ENCODE measurements at places on chromosomes 3 and 15.

DNA sequence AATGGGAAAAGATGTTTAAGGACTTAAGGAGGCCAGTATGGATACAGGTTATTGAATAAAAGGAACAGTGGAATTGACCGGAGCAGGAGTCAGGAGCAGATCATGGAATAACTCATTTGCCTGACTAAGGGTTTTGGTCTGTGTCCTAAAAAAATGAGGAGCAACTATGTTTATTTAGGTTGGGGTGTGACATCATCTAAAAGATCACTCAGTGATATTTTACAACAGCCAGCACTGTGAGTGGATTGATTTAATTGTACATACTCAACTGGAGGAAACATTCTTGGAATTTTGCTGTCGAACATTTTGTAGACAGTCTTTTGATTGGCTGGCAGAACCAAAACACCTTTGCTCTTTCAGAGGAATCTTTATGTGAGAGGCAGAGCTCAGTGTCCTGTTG, 348.6 kb upstream of the CDIN1 start:
- peak; percentile 12 for DNase-seq

- DNase-seq, result no peak
Observed at GRCh38 chr15:90099868-90100831, 2.1 kb downstream of the IDH2 start.

DNA sequence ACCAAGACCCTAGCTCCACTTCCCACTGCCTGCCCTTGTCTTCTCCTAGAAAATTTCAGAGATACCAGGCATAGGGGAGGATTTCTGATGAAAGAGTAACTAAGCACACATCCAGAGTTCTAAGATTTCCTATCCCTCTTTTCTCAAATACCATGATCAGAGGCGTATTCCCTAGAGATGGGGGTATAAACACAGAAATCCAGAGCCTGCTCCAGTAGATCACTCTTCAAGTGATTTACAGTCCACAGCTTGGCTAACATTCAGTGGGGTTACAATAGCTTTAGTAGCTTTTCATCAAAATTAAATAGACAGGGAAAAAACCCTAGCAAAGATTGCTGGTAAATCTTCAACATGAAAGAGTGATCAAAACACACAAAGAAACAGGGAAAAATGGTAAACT, 800.7 kb upstream of the GRM7 start:
- DNase-seq, result no peak

DNA sequence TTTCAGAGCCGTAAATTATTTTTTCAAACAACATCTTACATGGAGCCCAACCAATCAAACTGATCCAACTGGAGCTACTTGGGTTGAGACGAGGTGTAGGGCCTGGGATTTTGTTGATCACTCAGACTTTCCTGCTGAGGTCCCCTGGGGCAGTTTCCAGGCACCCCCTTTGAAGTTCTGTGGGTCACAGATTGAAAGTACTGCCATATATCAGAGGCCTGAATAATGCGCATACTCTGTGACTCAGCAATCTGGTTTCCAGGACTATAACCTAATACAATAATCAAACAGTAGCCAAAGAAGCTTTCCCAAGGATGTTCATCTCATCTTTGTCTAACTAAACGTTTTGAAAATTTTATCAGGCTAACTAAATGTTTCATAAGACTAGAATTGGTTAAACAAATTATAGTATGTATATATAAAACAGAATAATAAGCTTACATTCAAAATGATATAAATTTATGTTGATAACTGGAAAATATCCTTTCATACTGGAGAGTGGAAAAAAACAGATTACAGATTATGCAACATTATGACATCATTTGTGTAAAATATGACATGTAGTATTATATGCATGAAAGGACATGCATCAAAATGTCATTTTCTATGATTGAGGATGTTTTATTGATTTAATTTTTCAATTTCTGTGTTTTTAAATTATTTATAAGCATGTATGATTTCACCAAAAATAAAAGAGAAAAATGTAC, 617.1 kb downstream of the NTRK3 start:
- DNase-seq, result no peak

DNA sequence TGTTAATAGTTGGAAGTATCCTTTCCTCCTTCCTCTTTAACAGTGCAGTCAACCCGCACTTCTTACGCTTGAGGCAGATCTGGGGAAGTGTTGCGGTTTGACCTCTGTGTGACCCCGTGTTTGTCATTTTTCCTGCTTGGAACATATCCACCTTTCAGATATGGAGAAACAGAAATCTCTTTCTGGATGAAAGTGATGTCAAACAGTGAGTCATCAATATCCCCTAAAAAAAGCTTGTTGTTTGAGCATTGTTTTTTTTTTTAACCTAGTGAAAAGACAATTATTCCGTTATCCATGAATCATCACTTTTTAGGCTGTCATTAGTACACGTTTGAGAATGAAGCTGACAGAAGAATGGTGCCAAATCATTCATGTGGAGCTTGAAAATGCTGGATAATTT, 293.7 kb downstream of the ARPP21 start:
- peak; percentile 60 for DNase-seq

GRCh38 chr3:56763233-56763632, 38.5 kb downstream of the ARHGEF3 start:
- DNase-seq, result no peak

- DNase-seq, result no peak
Observed at GRCh38 chr3:135440746-135441145, 524.8 kb upstream of the PPP2R3A start.

DNA sequence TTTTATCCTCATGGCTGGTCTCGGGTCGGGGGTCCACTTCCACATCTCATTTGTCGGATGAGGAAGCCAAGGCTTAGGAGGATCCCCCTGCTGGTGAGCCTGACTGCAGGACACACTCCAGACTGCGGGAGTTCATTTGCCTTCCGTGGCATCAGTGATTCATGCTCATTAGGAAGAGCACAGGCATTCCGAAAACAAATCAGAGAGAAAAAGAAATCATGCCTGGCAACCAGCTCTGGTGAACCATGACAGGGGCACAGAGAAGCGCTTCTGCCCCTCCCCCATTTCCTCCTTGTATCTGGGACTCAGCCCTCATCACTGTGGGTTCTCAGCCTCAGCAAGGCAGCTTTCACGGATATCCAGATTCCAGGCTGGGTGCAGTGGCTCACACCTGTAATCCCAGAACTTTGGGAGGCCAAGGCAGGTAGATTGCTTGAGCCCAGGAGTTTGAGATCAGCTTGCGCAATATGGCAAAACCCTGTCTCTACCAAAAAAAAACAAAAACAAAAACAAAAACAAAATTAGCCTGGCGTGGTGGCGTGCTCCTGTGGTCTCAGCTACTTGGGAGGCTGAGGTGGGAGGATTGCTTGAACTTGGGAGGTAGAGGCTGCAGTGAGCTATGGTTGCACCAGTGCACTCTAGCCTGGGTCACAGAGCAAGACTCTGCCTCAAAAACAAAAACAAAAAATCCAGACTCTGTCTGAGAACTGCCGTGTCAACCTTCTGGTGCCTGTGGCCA, 28.4 kb downstream of the IRAK2 start:
- DNase-seq, result peak; percentile 66

DNA sequence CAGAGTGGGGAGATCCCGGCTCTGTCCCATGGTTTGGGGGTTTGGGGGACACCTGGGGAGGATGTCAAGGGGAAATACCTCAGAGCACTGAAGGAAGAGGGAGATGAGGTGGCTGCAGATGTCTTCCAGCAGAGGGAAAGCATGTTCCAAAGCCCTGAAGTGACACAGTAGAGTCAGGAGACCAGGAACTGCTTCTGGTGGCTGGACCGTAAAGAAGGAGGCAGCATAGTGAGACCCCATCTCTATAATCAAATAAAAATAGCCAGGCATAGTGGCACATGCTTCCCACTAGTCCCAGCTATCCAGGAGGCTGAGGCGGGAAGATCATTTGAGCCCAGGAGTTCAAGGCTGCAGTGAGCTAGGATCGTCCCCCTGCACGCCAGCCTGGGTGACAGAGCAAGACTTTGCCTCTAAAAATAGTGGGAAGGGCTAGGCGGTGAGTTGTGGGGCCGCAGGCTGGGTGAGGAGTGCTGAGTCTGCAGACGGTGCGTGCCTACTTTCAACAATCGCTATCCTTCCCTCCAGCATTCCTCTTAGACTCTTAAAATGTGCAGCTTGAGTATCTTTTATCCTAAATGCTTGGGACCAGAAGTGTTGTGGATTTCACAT, 26.2 kb downstream of the HES1 start:
- no peak for DNase-seq

- no peak for DNase-seq
Observed at GRCh38 chr3:167705840-167706239, 28.9 kb downstream of the PDCD10 start.

GRCh38 chr3:20225769-20226168, 39.8 kb upstream of the SGO1 start:
- DNase-seq, result peak; percentile 33

GRCh38 chr3:122031123-122031468, 9.0 kb upstream of the ILDR1 start:
- DNase-seq, result no peak

DNA sequence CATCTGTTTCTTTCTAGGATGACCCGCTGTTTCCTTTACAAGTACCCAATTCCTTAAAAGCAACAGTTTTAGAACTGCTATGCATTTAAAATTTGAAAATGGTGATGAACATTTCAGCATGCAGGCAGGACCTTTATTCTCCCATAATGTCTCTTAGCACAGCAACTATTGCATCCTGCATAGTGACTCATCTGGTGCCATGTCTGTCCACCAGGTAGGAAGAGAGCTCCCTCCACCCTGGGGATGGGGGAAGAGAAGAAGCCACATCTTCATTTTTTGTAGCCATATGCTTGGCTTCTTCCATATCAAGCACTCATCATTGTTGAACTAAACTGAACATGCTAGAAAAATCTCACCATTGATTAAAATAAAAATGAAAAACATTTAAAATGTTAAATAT, 9.9 kb downstream of the GPR15 start:
- DNase-seq, result no peak

- no peak for DNase-seq
Observed at GRCh38 chr15:64493641-64494040, 33.3 kb downstream of the ZNF609 start.

DNA sequence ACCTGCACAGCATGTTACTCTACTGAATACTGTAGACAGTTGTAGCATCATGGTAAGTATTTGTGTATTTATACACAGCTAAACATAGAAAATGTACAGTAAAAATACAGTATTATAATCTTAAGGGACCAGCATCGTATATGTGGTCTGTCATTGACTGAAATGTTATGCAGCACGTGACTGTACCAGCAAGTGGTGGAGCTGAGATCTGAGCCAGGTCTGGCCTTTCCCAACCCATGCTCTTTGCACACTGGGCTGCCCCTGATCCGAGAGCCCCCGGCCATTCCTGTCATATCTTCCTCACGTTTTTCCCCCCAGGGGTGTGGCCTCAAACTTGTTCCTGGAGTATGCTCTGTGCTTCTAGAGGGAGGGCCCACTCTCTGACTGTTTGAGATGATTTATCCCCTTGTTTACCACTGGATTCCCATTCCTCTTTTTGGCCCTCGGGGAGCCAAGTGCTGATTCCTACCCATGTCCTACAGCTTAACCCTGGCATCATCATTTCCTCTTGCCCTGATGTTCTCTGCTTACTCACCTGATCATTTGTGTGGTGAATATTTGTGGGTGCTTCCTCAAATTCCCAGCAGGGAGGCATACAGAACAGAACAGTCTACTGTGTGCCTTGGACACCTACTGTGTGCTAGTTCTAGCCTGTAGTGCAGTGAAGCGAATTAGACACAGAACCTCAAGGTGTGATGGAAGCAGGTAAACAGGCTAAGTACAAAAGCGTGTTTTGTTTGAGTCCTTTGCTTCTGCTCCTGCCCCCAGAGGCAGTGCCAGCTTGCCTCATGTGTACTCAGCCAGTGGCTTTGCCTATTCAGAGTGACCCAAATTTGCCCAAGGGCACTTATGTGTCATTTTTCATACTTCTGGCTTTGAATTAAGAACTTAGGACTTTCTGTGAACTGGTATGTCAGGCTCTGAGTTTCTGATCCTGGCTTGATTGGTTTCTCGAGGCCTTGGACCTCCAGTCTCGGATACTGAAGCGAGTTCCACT, 21.0 kb downstream of the CSRNP1 start:
- no peak for DNase-seq

- peak; percentile 75 for DNase-seq
Observed at GRCh38 chr15:50353251-50353974, 1.6 kb downstream of the GABPB1 start.

- DNase-seq, result no peak
Observed at GRCh38 chr3:4534906-4535305, 41.8 kb downstream of the ITPR1 start.

DNA sequence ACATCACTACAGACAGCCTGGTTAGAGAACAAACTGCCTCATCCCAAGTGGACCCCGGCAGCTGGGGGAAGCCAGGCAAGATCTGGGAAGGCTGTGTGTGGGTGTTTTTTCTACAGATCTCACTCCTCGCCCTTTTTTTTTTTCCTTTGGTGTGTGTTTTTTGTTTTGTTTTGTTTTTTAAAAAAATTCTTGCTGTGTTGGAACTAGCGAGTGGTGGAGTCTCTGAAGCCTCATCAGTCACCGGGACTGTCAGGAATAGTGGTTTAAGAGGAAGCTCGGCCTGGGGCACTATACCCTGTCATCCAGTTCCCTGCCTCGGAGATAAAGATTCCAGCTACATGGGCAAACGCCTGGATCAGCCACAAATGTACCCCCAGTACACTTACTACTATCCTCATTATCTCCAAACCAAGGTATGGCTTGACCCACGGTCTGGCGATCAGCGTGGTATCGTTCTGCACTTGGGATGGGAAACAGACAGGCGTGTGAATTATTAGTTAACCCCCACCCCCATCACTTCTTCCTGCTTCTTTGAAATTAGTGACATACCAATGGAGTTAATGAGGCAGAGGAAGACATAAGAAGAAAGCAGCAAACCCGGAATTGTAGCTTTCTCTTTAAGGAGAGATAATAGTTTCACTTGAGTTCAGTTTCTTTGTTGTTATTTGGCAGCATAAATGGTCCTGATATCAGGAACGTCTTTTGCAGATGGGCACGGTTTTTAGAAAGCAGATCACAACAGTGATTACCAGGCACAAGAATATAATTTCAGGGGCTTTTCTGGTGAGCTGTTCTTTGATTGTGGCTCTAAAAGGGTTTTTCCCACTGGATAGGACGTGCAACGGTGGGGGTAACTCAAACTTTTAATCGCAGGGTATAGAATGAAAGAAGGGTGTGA, 722 bp downstream of the RBMS3 start:
- DNase-seq, result no peak

DNA sequence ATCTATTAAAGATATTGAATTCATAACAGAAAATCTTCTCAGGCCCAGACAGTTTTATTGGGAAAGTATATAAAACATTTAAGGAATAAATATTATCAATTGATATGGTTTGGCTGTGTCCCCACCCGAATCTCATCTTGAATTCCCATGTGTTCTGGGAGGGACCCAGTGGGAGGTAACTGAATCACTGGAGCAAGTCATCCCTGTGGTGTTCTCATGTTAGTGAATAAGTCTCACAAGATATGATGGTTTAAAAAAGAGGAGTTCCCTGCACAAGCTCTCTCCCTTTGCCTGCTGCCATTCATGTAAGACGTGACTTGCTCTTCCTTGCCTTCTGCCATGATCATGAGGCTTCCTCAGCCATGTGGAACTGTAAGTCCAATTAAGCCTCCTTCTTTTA, 160.5 kb downstream of the ANO10 start:
- no peak for DNase-seq

- no peak for DNase-seq
Observed at GRCh38 chr3:16379838-16380237, 114.8 kb downstream of the OXNAD1 start.

Data from fibroblast of skin of left quadriceps (primary cell).